ENCODE measurements at places on chromosomes 13 and 19.

DNA sequence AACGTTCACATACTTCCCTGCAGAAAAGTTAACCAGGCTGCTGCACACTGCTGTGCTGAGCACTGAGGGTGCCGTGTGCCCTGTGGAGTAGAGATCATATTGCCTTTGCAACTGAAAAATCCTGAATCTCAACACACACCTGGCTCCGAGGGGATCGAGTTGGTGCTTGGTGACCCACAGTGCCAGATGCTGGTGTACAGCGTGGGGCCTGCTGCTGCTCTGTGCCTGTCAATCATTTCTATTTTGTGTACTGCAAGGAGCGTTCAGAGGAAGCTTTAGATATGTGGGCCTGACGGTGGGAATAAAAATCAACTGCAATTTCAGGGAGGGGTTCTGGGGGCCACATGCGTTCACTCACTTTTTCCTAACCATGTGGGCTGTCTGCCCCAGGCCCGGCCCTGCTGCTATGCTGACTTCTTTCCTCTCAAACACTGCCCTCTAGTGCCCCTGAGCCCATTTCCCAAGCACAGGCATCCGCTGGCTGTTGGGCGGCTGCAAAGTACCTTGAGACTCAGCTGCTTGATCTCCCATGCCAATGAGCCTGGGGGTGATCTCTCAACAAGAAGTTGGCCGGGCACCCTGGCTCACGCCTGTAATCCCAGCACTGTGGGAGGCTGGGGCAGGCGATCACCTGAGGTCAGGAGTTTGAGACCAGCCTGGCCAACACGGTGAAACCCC is 9.7 kb upstream of the LENG8 start:
- DNase-seq = peak; percentile 49

DNA sequence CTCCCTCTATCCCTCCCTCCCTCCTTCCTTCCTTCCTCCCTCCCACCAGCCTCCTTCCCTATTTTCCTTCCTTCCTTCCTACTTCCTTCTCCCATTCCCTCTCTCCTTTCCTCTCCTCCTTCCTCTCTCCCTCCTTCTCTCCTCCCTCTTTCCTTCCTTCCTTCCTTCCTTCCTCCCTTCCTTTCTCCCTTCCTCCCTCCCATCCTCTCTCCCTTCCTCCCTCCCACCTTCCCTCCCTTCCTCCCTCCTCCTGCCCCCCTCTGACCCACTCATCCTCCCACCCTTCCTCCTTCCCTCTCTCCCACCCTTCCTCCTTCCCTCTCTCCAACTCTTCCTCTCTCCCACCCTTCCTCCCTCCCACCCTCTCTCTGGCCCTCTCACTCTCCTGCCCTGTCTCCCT is 132.1 kb downstream of the ZNF536 start:
- no peak for DNase-seq

GRCh38 chr13:101283782-101284181 is 132.5 kb downstream of the NALCN start:
- peak; percentile 10 for DNase-seq

- DNase-seq = no peak
Observed at GRCh38 chr19:1523412-1524286, at the start of gene PLK5. PLK5 (plus strand) TSS chr19:1524077; CDS start chr19:1526997, 2,920 bp downstream.

GRCh38 chr19:18713550-18714117 is 30.2 kb downstream of the CRTC1 start:
- DNase-seq = no peak

- no peak for DNase-seq
Observed at GRCh38 chr19:3357992-3358688, 8.2 kb upstream of the NFIC start.

GRCh38 chr13:32314271-32315237 is 609 bp downstream of the ZAR1L start:
- DNase-seq = peak; percentile 87

DNA sequence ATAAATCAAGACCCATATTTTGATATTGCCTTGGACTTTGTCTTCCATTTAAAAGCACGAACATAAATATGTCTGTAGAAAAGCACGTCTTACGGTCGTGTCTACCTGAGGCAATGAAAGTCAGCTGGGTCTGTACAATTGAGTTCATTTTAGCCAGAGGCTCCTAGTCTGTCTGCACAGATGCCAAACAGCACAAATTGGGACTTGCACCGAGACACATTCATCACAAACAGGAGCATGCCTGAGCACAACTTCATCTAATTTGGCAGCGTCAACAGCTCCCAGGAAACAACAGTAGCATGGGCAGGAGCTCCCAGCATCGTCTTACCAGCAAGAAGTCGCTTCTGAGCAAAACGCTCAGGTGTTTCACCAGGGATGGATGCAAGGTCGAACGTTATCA is 687.0 kb downstream of the EFNB2 start:
- DNase-seq = no peak

DNA sequence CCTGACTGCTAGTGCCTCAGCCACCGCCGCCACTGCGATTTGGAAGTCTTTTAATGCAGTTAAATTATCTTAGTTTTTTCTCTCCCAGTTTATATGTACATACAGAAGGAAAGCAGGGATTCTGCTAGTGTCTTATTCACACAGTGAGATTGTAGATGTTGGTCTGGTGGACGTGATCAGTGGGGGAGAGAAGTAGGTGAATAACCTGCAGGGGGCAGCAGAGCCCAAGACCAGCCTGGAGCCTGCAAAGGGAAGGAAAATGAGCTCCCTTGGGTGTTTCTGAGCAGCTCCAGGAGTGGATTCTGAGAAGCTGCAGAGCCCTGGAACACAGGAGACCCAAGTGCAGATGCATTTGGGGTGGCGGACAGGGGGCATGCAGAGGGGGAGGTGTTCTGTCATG is 26.3 kb downstream of the ZNF844 start:
- DNase-seq = peak; percentile 60

GRCh38 chr19:17049711-17050280 is 23.2 kb upstream of the CPAMD8 start:
- DNase-seq = peak; percentile 15

DNA sequence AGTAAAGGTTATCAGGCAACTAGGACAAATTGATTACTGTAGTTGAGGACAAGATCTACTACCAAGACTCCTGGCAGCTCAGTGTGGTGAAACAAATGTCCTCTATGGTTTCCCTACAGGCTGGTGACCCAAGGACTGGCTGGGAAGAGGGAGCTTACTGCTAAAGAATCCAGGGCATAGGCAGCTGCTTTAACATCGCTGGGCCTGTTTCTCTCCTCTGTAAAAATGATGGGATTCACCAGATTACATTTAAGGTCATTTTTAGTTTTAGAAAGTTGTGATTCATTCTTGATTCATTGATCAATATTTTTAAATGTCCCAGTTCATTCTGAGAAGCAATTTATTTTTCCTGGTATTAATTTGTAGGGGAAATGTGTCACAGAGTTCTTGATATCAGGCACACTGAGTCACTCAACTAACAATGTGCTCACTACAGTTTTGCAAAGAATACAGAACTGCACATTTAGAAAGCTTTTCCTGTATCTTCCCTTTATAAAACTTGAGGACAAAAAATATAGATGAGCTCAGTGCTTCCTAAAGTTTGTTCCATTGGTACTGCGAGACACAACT is 19.6 kb upstream of the FAM124A start:
- DNase-seq = no peak

DNA sequence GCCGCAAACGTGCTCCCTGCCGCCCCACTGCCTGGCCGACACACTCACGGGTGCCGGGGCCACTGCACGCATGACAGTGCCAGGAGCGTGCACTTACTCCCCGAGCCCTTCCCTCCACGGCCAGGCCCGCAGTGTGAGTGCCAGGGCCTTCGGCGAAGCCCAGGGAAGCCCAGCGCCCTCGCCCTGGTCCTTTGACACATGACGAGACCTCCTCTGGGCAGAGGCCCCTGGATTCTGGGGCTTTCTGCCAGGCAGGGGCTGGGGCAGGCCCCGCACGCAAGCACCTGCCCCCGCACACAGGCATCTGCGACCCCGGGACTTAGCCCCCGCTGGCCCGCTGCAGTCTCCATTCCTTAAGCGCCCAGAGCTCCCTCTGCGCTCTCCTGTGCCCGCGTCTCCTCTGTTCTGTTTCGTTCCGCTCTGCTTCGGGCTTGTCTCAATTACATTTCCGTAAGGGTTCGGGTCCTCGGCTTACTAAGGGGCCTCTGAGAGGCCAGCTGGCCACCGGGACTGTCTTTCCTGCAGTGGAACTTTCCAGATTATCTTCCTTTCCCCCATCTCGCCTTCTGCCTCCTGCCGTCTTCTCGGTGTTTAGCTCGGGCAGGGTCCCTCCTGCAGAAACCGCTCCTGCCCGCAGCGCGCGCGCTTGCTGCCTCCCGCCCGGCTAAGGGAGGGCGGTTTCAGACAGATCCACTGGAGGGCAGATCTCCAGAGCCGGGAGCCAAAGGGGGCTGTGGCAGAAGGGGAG is 98.8 kb downstream of the ING1 start:
- DNase-seq = no peak

DNA sequence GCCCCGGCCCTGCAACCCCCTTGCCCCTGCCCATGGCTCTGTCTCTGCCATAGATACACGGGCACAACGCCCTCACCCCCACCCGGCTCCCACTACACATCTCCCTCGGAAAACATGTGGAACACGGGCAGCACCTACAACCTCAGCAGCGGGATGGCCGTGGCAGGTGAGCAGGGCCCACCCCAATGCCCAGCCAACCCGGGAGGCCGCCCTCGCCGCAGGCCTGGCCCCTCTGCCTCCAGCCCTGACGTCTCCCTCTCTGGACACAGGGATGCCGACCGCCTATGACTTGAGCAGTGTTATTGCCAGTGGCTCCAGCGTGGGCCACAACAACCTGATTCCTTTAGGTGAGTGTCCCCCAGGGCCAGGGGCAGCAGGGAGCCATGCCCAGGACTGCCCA is 7.7 kb downstream of the YIPF2 start:
- no peak for DNase-seq

- peak; percentile 85 for DNase-seq
Observed at GRCh38 chr13:110561344-110562035, at the start of gene RAB20. RAB20 (minus strand) TSS chr13:110561722; CDS start chr13:110561519, 203 bp downstream.

DNA sequence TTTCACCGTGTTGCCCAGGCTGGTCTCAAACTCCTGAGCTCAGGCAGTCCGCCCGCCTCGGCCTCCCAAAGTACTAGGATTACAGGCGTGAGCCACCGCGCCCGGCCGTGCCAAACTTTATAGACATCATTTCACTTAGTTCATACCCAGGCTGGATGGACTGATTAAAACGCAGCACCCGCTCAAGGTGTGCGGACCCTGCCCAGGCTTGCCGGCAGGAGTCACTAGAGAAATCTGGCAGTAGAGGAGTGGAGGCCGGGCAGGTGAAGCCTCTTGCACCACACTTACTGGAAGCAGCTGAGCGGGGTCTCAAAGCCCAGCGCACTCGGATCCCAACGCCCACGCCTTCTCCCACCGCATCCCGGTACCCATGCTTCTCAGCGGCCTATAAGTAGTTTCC is 11.4 kb downstream of the PTGIR start:
- no peak for DNase-seq

- peak; percentile 33 for DNase-seq
Observed at GRCh38 chr13:44573790-44574465, 2.2 kb downstream of the TSC22D1 start.

GRCh38 chr13:91825516-91825915 is 427.1 kb downstream of the GPC5 start:
- no peak for DNase-seq

- peak; percentile 56 for DNase-seq
Observed at GRCh38 chr13:92460479-92460878, 766.1 kb upstream of the GPC6 start.

GRCh38 chr19:48608798-48609263 is 2.3 kb downstream of the SPACA4 start:
- peak; percentile 82 for DNase-seq

DNA sequence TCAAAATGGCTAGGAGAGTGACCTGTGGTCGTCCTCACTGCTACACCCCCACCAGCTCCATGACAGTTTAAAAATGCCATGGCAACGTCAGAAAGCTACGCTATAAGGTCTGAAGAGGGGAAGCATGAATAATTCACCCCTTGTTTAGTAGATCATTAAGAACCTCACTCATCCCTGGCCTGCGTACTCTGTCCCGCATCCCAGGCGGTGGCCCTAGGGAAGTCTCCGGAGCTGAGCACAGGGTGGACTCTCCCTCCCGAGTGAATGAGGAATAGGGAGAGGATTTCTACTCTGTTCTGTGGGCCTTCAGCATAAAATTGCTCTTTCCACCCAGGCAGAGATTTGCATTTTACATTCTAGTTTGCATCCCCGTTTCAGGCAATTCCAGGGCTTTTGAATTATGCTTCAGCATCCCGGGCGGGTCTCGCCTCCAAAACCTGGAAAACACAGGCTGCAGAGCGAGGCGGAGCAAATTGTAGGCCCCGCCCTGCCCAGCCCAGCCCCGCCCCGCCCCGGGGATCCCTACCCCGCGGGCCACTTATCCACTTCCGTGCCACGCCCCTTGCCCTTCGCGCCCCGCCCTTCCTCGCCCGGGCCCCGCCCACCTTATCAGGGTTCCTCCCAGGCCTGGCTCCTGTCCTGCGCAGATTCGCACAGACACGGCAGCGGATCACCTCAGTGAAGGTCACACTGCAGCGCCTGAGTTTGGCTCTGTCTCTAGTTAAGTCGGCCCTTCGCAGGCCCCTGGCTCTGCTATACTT is 7.5 kb upstream of the ZNF525 start:
- DNase-seq = no peak

DNA sequence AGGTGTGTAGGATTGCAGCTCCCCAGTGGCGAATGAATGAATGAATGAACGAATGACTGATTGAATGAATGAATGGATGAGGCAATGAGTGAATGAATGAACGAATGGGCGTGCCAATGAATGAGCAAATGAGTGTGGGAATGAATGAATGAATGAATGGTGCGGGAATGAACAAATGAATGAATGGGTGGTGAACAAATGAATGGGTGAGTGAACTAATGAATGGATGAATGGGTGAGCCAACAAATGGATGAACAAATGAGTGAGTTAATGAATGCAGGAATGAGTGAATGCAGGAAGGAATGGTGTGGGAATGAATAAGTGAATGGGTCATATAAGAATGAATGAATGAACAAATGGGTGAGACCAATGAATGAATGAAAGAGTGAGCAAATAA is 14.7 kb downstream of the ANKRD24 start:
- DNase-seq = no peak

DNA sequence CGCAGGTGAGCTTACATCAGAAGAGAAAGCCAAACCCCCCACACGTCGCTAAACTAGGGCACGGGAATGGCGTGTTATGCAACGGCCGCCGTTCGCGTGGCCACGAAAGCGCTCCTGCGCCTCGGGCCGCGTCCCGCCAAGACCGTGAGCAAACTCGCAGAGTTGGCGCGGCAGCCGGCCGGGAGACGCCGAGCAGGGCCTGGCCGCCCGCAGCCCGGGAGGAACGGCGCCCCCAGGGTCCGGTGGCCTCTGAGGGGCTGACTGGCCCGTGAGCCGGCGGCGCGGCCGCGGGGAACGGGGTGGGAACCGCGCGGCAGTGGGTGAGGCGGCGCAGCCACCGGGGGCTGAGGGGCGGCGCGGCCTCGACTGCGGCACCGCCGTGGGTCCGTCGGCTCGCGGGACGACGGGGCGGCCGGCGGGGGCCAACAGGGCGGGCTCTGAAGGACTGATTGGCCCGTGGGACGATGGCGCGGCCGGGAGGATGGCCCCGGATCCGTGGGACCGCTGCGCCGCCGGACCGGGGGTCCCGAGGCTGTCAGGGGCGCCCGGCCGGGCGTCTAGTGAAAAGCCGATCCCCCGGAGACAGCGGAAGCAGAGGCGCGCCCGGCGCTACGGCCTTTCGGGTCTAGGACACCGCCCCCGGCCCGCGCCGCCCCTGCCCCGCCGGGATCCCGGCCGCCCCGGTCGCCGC is 903 bp downstream of the LATS2 start:
- DNase-seq = no peak

GRCh38 chr13:84136582-84136981 is 254.3 kb upstream of the SLITRK1 start:
- no peak for DNase-seq

GRCh38 chr13:51826606-51827005 is 18.4 kb downstream of the TMEM272 start:
- no peak for DNase-seq

Measured in DMS53 (cell line).